ENCODE measurements at places on chromosomes 2 and 18. TPM values are rescaled to one million over a fixed set of nuclear protein-coding genes. Genes with fewer than 3 reads are reported as not detected.

- DNase-seq: peak; percentile 60
These were observed 137.6 kb downstream of the MYO1B start for GRCh38 chr2:191382801-191383200.

GRCh38 chr2:96233880-96234316 lies 25.3 kb upstream of the STARD7 start:
- DNase-seq: no peak

DNA sequence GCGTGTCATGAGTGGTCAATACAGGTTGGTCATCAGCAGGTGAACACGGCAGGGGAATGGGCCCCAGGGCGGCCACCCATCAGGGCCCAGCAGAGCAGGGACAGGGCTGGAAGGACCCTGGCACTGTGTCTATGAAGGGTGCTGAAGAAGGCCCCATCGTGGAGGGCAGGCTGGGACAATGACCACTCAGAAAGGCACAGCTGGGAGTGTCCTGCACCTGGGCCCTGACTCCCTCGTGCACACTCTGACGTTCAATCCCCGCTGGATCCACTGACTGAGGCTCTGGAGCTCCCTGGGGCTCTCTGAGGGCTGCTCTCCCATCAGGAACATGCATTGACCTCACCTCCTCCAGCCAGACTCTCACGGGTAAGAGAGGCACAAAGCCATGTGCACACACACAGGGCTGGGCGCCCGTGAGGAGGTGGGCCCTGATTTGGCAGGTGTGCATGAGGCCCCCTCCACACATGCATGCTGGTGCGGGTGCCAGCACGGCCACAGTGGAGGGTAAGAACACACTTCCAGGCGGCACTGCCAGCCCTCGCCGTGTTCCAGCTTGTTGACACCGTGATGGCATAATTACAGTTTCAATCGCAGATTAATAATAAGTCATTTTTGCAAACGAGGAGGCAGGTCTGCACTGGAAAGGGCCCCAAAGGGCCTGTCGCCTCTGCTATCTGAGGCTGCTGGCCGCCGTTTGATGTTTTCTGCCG lies 58.5 kb downstream of the SMAD7 start:
- DNase-seq: no peak

GRCh38 chr2:240531038-240531437 lies 26.8 kb downstream of the ANKMY1 start:
- DNase-seq: no peak

GRCh38 chr2:217379807-217380206 lies 519.9 kb upstream of the TNP1 start:
- DNase-seq: no peak

DNA sequence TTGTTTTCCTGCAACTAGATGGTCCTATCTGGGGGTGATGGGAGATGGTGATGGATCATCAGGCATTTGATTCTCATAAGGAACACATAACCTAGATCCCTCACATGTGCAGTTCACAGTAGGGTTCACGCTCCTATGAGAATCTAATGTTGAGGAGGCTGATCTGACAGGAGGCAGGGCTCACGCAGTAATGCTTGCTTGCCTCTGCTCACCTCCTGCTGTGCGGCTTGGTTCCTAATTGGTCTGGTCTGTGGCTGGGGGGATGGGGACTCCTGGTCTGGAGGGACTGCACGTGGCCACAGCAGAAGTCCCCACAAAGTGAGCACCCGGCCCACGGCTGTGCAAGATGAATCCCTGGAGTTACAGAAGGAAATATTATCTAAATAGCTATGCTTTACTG lies 11.3 kb downstream of the MC5R start:
- no peak for DNase-seq

DNA sequence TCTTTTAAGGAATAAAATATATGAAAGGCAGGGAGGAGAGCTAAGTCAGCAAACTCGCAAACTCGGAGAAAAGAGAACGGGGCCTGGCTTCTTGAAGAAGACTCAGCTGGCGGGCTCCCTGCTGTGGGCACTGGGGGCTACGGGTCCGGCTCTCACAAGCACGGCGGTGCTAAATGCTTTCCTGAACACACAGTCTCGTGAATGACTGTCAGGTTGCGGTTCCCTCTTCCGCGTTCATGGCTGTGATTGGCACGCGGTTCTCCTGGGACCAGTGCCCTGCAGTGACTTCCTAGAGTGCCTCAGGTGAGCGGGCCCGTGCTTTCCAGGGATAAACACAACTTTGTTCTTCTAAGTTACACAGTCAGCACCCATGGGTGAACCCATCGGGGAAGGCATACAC lies 208.4 kb downstream of the HDAC4 start:
- DNase-seq: no peak

GRCh38 chr2:119480718-119481142 lies 43.6 kb downstream of the SCTR start:
- DNase-seq: no peak

DNA sequence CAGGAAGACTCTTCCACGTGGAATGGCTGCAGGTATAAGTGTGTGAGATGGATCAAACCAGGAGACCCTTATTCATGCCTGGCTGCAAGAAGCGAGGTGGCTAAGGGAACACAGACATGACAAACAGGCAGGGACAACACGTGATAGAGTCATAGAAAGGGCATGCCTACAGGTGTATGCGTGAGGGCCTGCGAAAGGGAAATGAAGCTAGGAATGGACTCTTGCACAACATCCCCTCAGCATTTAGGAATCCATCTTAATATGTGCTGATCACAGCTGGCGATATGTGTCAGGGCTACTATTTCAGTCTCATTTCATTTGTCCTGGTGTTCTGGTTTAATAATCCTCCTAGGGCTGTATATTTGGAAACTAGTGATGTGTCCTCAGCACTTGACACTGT lies 291.2 kb downstream of the MYT1L start:
- no peak for DNase-seq

DNA sequence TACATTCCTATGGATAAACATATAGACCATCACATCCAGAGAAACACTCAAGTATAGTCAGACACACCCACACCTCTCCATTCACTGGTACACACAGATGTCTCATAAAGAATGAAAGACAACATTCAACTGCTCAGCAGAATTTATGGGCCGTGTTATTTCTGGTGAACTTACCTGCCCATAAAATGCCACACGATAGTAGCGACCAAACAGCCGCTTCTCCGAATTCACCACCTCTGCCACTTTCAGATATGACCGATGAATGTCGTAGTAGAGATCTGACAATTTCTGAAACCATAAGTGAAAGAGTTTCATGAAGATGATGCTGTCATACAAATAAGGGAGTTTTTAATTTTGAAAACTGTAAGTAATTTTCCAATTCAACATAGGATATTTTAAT lies 70.7 kb upstream of the CCDC195 start:
- no peak for DNase-seq

GRCh38 chr2:133674433-133675331 lies 106.4 kb upstream of the NCKAP5 start:
- DNase-seq: peak; percentile 95

- no peak for DNase-seq
These were observed 198.8 kb upstream of the FOSL2 start for GRCh38 chr2:28193630-28194403.

DNA sequence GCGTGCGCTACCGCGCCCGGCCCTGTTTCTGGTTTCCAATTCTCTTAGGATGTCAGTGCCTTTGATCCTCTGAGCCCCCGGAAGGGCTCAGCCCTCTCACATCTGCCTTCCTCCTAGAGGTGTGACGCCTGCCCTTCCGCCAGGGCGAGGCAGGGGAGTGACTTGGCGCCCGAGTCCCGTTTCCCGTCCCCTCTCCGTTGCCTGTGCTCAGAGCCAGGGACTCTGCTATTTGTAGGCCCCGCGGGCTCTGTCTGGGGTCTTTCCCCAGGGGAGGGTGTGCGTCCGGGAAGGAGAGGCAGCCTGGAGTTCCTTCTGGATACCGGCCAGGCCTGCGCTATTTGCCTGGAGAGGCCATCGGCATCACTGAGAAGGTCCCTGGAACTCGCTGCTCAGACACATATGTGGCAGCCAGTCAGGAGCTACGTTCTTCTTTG lies 103.7 kb upstream of the TAF1B start:
- peak; percentile 72 for DNase-seq

- DNase-seq: peak; percentile 36
These were observed 86.4 kb upstream of the MAP4K3 start for GRCh38 chr2:39523308-39524044.

DNA sequence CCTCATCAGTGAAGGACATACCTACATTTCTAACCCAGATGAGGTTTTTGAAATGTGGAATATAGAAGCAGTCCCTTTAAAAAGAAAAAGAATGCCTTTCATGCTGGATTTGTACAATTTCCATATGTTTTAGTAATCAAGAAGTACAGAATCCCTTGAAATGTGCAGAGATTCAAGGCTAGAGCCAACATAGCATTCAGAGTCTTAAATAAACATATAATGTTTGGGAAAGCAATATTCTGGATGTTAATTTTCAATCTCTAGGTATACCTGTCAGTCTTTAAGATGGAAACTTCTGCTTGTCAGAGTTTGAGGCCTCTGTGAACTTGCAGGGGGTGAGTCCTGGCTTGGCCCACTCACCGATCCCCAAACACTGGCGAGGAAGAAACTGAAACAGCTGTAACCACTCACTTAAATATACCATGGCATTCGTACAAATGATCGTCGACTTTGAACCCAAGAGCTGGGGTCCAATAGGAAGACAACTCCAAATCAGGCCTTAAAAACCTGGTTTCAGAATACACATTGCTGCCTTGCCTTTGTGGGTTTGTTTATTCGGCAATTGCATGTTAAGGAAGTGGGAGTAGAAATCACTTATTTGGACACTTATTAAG lies 132.8 kb upstream of the NCK2 start:
- DNase-seq: peak; percentile 70

DNA sequence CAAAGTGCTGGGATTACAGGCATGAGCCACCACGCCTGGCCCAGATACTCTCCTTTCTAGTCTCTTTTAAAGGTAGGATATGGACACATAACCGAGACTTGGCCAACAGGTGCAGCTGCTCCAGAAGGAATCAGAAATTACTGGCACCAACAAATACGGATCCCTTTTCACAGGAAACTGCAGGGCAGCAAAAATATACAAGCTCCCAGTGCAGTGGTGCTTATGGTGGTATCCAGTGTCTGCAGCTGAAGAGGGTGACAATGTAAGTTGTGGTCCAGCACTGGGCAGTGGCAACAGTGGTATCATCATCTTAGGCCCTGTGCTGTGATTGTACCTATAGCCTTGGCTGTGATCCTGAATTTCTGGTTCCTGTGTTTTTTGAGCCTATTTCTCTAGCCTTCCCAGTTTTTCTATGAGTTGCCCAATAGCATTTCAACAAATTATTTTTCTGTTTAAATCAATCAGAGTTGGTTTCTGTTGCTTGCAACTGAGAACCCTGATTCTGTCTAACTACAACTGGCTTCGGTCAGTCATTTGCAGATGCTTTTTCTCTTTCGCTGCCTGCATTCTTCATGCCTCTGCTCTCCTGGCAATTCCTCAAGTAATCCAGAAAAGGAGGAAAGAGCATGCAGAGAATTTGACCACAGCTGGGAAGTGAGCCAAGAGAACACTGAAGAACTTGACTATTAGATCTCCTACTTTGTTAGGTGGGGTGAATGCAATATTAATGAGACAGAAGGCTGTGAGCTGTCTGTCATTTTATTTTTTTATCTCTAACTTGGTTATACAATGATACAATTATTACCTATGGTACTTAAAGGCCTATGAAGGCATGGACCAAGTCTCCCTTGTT lies 30.8 kb upstream of the EML4 start:
- peak; percentile 90 for DNase-seq

DNA sequence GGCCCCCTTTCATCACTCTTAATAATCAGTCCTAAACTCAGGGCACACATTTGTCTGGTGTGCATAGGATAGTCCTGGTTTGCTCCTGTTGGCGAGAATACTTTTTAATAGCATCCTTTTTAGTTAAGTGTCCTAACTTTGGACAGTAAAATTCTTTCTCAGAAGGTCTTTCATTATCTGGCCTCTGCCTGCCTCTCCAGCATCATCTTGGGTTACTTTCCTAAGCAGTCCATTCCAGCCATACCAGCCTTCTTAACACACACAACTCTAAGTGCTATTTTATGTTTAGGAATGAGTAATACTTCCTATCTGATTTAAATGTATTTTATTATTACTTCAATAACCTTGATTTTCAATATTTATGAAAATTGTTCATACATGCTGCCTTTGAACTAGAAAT lies 151.0 kb downstream of the ACOXL start:
- DNase-seq: no peak

DNA sequence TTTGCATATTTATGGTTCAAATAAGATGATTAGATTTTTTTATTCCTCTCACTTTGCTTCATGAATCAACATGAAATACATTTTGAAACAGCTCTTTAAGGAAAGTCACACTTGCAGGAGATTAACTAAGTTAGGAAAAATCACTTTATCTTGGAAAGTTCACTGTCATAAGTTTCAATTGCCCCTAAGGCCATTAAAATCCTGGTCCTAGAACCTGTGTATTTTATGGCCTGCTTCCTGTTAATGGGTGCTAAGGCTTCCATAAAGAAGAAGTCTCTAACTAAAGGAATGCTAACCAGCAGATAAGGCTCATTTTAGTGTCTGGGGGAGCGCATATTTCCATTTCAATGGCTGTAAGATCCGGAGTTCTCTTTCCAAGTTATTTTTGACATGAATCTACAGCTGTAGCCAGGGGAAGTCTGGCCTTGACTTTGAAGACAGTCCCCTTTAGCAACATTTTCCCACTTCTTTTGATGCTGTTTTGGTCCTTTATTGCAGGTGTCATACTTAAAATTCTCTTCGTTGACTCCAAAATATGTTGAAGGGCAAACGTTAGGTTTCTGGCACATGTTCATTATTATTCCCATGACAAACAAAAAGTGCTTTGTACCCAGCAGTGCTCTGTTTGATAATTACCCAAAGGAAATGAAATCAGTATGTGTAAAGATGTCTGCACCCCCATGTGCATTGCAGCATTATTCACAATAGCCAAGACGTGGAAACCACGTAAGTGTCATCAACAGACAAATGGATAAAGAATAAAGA lies 34.4 kb upstream of the SH3BP4 start:
- no peak for DNase-seq

- DNase-seq: no peak
These were observed 81.5 kb downstream of the STPG4 start for GRCh38 chr2:47073641-47074040.

The APOB gene
- total RNA-seq: under 0.01 TPM

The PUM2 gene
- 110 TPM for total RNA-seq

The MYOM1 gene
- total RNA-seq: 662 TPM

The RPRM gene
- total RNA-seq: 0.21 TPM

The DYSF gene
- total RNA-seq: 100 TPM

The DCC gene
- total RNA-seq: 5.5 TPM

The NEU2 gene
- total RNA-seq: not detected

The PNPT1 gene
- 23.8 TPM for total RNA-seq

The TMEM178A gene
- 4.9 TPM for total RNA-seq

The ASB3 gene
- 26.1 TPM for total RNA-seq

The GAD1 gene
- 3.9 TPM for total RNA-seq

All from tongue (tissue), 3 donors.